ENCODE measurements at places on chromosomes 16 and 17.

DNA sequence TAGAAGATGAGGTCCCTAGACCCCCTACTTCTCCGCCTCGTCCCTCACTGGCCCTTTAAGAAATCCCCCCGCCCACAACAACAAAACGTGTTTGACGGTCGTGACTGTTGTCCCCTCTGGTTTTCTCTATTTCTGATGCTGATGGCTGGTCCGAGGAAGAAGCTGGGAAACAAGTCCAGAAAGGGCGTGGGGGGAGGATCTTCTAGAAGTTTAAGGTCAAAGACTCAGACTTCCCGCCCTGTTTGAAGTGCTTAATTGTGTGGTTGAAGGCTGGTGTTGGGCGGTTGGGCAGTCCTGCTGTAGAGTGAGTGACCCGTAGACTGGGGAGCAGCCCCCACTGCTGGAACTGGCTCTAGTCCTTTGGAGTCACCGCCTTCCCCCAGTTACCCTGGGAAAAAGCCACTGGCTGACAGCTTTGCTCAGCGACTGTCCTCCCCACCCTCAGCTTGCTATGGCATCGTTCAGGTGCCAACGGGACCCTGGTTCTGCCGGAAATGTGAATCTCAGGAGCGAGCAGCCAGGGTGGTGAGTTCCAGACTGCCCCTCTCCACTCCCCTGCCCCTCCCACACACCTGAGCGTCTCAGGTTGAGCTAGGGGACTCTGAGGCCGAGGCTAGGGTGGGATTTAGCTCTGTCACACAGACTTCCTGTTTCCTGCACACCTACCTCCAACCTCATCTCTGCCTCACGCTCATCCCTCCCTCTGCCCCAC, 1.6 kb downstream of the MLLT6 start:
- peak; percentile 36 for DNase-seq

GRCh38 chr17:17264430-17264829, 16.6 kb downstream of the COPS3 start:
- no peak for DNase-seq

DNA sequence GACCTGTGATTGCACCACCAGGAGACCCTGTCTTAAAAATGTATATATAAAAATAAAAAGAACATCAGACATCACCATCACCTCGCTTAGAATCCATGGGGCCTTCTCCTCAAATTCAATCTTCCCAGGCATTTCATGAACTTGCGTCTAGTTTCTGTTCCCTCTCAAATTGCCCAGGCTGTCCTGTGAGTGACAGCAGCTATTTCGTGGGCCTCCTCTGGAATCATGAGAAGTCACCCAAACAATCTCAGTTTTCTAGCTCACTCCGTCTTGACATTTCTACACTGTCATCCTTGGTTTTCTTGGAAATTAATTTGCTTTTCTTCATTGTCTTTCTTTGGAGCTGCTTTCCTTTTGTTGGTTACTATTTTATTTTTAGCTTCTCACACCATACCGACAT, 7.3 kb downstream of the SLC52A1 start:
- no peak for DNase-seq

DNA sequence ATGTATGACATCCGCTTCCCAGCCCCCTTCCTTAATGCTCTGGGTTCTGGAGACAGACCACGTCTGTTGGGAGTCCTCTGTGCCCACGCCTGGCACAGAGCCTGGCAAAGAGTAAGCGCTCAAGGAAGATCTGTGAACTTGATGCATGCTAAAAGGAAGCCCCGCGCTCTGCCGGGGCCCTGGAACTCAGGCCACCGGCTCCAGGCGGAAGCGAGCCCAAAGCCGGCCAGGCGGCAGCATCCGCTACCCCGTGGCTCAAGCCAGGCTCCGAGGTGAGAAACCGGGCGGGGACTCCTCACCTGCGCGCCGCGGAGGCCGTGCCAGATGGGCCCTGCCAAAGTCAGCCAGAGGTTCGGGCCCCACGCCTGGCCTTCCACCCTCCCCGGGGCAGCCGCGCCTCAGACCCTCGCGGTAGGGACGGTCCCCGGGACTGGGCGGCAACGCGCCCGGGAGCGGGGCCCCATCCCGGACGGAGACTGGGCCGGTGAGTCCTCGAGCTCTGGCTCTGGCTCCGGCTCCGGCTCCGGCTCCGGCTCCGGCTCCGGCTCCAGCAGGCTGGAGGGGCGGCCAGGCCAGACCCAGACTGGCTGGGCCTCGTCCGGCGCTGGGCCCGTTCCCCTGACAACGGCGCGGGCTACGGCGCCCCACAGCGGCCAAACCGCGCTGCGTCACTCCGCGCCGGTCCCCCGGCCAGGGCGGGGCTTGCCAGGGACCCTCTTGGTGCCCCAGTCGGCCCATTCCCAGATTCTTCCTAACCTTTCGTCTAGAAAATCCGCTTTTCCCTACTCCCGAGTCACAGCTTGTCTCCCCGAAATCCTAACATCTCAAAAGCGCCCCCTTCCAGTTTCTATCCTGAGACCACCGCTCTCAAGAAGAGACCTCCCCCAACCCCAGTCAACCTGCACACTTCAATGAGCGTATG, at the start of gene ZDHHC1:
ZDHHC1 (minus strand) TSS at position 606 of the 922 bp plus-strand sequence. CDS start 8,702 bp downstream, outside the sequence.
- DNase-seq, result peak; percentile 63

DNA sequence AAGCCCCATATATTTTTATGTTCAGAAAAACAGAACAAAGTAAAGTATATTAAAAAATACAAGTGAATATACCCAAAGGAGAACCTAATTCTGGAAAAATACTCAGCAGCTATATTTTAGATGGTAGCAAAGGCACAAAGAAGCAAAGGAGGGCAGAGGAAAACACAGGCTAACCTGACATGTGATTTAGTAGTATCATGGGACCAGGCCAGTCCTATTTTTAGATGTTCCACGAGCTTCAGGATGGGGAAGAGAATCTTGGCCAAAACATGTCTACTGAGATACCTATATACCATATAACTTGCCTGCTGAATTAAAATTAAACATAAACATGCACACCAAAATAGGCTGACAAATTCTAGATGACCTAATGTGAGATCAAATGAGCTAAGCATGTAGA, 32.9 kb downstream of the SMYD4 start:
- no peak for DNase-seq

DNA sequence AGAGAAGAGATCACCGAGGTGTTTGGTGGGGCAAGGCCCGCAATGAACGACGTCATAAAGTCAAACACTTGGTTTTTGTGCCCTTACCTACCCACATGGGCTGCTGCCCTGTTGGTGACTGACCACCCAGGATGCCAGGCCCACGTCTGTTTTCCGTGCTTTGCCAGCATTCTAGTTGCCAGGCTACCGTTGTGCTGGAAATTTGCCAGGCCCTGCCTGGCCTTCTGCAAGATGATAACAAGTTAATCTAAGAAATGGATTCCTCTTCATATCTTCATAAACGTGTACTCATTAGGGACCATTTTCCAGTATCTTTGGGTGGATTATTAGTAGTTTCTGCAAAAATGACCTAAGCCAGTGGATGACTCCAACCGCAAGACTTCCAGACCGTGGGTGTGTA, 35.4 kb downstream of the SLC6A4 start:
- DNase-seq, result no peak

GRCh38 chr17:68972119-68972704, 17.0 kb upstream of the ABCA8 start:
- peak; percentile 72 for DNase-seq

- DNase-seq, result no peak
Observed at GRCh38 chr16:1333854-1334700, 632 bp downstream of the BAIAP3 start.

- no peak for DNase-seq
Observed at GRCh38 chr16:80681436-80681835, 123.0 kb downstream of the CDYL2 start.

DNA sequence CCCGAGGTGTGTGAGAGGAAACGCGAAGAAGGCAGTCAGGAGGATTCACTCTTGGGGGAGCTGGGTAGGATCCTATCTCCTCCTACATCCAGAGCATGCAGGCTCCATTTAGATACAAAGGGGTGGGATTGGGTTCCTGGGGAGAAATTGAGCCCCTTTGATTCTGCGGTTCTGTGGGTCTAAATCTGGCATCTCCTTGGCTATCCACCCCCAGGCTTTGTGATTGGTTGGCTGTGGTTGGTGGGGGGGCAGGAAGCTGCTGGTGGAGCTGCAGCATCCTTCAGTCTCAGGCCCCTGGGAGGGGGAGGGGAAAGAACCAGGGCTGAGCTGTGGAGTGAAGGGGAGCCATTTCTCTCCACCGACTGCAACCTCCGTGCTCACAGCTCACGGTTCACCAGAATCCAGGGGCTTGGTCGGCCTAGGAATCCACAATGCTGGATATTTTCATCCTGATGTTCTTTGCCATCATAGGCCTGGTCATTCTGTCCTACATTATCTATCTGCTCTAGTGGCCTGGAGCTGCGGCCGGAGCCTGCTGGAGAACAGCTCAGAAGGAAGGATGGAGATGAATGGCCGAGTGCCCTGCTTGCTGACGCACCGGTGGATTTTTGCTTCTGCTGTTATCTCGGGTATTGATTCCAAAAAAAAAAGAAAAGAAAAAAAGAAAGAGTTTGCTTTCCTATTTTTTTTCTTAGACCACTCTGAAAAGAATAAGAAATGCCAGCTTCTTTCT, at the start of gene LASP1NB:
LASP1NB (plus strand) TSS at position 352 of the 733 bp plus-strand sequence.
- no peak for DNase-seq

- no peak for DNase-seq
Observed at GRCh38 chr16:12350945-12351344, 374.4 kb downstream of the SNX29 start.

DNA sequence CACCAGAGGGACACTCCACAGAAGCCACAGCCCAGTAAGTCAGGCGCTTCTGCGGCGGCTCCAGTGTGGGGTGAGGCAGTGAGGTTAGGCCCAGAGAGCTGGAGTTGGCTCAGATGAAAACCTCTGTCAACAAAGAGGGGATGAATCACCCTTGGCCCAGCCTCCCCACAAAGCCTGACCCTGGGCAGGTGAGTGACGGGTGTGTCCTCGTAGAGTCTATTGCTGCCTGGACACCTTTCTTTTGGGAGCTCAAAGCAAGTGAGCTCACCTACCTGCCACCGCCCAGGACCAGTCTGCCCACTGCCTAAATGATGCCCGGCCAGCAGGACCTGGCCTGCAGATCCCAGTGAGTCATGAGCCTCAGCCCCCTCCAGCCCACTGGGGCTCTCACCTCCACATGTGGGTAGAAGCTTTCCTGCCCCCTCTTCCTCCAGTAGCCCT, 24.9 kb upstream of the DBNDD1 start:
- DNase-seq, result no peak

- DNase-seq, result no peak
Observed at GRCh38 chr17:35676441-35676840, 55.0 kb upstream of the RASL10B start.

GRCh38 chr17:51275381-51275780, 15.0 kb downstream of the UTP18 start:
- DNase-seq, result no peak
